ENCODE measurements at places on chromosomes 7 and 10.

DNA sequence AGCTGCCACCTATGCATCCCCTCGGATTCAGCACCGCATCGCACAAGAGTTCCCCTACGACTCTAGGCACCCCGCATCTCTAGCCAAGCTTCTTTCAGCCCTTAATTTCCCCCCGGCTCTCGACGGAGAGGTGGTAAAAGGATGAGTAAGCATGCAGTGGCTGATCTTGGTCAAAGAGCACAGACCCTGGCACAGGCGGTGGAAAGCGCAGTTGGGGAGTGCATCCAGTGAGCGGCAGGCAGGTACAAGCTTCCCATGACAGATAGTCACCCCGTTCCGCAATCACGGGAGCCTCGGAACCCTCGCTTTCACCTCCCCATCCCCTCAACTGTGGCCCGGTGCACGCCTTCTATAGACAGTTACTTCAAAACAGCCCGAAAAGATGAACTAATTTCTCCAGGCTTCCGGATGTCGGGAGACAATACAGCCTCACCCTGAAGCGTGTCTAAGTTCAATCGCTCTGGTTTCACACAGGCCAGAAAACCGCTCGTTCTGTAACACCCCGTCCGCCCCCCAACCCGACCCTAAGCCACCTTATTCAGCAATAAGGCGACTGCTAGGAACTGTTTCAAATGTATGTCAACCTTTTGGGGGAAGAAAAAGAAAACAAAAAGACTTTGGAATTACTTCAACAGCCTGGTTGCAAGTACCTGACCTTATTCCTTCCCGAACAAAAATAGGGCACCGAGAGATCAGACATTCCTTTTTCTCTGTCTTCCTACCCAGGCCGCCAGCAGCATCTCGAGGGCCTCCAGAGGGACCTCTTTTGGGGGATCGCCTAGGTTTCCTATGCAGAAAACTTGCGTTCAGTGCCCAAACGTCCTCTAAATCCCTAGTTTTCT is 1.4 kb downstream of the RHEB start:
- peak; percentile 76 for DNase-seq

DNA sequence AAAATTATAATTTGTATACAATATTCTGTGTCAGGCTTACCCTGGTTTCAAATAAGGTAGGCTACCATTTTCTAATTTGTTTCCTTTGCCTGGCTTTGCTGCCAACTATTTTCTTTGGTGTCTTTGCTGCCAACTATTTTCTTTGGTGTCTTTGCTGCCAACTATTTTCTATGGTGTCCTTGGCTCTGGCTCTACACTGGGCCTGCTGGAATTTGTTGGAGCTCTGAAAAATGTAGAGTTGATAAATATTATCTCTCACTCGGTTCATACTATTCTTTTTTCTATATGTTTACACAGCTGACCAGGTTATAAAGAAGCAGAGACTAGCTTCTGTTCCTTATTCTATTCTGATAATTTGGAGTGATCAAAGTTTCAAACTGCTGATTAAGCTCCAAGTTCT is 768.0 kb upstream of the PHF14 start:
- no peak for DNase-seq

- DNase-seq = no peak
These were observed 95.5 kb upstream of the MGMT start for GRCh38 chr10:129371541-129371940.

- DNase-seq = no peak
These were observed 19.4 kb downstream of the SCRN1 start for GRCh38 chr7:29970158-29970557.

GRCh38 chr7:135759532-135759931 is 10.9 kb upstream of the FAM180A start:
- no peak for DNase-seq

GRCh38 chr7:139362981-139363380 is 3.3 kb downstream of the LUC7L2 start:
- no peak for DNase-seq

DNA sequence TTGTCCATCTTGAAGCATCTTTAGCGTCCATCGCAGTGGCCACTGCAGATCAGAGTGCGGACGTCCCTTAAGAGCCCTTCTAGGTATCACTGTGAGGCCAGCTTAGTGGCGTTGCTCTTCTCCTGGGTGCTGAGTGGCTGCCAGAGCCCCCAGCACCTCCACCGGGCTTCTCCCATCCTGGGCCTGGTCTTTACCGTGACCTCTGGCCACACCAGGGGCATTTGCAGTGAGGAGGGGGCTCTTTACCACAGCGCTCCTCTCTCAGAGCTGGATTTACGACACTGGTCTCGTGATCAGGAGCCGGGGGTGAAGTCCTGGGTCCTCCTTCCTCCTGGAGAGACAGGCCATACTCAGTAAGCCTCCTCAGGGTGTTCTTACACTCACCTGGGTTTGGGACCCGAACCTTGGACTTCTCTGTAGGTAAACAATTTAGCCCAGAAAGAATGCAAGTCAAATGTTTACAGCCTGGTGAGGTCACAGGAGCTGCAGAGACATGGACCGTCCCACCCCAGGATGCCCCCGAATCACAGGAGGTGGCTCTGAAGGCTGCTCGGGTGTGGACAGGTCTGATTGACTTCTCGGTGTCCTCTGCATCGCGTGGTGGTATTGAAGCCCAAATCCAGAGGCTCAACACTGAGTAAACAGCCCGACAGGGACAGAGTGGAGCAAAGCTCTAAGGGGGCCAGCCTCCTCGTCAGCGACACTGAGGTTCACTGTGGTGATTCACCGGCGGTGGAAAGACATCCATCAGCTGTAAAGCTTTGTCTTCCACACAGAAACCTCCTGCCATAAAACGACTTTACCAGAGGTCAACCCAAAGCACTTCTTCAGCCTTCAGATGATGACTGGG is 33.0 kb downstream of the JAKMIP3 start:
- DNase-seq = no peak

- DNase-seq = no peak
These were observed 329.8 kb downstream of the ADK start for GRCh38 chr10:74480778-74481177.

DNA sequence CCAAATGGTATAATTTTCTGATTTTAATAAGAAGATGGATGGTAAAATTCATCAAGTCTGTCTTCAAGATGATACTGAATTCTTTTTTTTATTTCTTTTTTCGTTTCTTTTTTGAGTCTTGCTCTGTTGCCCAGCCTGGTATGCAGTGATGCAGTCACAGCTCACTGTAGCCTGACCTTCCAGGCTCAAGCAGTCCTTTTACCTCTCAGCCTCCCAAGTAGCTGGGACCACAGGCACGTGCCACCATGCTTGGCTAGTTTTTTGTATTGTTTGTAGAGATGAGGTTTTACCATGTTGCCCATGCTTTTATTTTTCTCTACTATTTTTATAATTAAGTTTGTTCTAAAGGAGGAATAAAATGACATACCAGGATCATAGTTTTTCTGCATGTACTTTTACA is 52.1 kb upstream of the HELLS start:
- no peak for DNase-seq

GRCh38 chr7:90717296-90718060 is 121.4 kb downstream of the CDK14 start:
- no peak for DNase-seq

DNA sequence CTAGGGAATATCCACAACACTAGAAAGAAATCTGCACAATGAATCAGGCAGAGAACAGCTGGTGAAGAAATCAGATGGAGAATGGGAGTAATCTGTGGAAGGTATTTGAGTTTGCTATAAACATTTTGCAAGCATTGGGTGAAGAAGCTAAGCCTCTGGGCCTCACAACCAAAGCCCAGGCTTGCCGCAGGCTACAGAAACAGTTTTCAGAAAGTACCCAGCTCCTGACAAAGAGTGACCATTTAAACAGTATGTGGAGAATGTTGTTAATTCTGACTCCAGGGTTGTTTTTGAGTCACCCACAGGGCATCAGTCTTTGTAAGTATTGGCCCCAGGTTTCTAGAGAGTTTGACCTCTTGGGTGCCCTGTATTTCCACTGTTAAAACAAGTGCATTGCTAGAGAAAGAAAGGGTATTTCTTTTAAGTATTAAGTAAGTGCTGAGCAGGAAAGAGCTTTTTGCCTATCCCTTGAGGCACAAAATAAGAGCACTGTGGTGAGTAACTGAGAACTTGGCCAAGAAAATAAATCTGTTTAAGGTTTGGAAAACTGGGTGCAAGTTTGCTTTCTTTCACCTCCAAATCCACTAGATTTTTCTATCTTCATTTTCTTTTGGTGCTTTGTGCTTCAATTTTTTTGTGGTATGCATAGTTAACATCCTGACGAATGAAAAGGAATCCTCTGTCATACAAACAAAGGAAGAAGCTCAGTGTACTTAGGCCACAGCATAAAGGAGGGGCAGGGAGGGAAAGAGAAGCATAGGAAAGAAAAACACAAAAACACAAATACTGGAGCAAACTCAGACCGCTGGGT is 691.8 kb downstream of the SUGCT start:
- no peak for DNase-seq

GRCh38 chr7:26081638-26082037 is 70.4 kb upstream of the NFE2L3 start:
- DNase-seq = no peak

GRCh38 chr10:93991596-93992284 is 2.0 kb upstream of the PLCE1 start:
- no peak for DNase-seq

GRCh38 chr7:99086944-99087343 is 57.0 kb downstream of the SMURF1 start:
- DNase-seq = no peak

DNA sequence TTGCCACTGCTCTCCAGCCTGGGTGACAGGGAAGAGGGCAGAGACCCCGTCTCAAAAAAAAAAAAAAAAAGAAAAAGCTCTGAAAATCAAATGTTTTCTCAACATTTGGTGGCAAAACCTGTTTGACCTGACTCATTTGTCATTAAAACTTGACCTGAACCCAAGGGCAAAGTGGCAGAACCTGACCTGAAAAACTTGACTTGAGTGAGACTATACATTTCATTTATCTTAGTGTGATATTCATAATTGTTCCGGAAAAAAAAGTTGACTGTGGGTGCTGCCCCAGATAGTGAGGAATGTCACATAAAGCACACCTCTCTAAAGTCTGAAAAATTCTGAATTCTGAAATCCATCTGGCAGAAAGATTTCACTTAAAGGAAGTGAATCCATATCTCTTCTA is 2.3 kb upstream of the TAX1BP1 start:
- DNase-seq = no peak

DNA sequence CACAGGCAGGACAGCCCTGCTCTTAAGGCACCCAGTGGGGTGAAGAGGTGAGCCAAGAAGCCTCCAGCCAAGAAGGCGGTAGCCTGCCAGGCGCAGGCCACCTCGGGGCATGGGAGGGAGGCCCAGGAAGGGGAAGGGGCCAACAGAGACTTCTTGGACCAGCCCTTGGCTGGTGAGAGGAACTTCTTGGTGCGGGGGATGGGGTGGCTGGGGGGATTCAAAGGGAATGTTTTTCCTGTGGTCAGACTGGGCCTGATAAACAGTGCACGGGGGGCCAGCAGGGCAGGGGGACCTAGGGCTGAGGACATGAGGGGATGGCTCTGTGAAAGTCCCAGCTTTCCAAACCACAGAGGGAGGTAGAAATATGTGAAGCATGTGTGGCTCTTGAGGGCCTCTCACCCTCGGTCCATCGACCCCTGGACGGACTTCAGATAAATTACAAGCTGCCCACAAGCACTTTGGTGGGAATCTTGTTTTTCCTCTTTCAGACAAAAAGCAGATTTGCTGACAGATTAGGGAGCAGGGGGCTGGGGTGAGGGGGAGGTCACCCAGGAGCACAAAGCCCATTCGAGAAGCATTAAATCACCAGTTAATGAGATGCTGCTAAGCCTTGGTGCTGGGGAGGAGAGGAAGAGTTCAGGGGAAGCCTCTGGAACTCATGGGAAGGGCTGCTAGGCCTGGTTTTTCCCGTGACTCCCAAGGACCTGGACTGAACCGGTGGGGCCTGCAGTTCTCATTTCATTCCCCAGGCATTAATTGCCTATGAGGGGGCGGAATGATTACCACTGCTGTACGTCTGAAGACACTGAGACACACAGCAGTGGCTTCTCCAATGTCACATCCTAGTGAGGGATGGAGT is 11.3 kb downstream of the CRYGN start:
- no peak for DNase-seq

- no peak for DNase-seq
These were observed 211.7 kb upstream of the MKI67 start for GRCh38 chr10:128337860-128338378.

- no peak for DNase-seq
These were observed 972.5 kb downstream of the CNTNAP2 start for GRCh38 chr7:147089051-147089461.

- DNase-seq = no peak
These were observed 2.6 kb downstream of the LUC7L2 start for GRCh38 chr7:139362302-139362701.

- no peak for DNase-seq
These were observed 27.3 kb downstream of the POU6F2 start for GRCh38 chr7:39005036-39005435.

- no peak for DNase-seq
These were observed 378.0 kb upstream of the AKR1E2 start for GRCh38 chr10:4448030-4448429.

- DNase-seq = peak; percentile 55
These were observed 45.4 kb upstream of the MBL2 start for GRCh38 chr10:52818019-52818418.

DNA sequence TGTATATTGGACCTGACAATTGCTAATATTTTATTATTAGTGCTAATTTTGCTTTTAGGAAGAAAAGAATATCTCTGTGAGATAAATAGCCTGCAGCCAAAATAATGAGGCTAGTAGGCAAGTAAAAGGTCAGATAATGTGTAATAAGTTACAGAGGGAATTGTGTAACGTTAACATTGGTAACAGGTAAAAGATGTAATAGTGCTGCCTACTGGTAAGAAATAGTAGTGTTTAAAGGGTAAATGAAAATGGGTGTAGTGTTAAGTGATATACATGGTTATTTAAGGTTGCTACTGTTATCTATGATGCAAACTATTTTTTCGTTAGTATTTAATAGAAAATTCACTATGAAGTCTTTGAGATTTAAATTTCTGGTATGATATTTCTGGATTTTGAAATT is 9.2 kb upstream of the FOXP2 start:
- no peak for DNase-seq
